GM04504 (cell line): ENCODE measurements at places on chromosomes 12 and 14.

DNA sequence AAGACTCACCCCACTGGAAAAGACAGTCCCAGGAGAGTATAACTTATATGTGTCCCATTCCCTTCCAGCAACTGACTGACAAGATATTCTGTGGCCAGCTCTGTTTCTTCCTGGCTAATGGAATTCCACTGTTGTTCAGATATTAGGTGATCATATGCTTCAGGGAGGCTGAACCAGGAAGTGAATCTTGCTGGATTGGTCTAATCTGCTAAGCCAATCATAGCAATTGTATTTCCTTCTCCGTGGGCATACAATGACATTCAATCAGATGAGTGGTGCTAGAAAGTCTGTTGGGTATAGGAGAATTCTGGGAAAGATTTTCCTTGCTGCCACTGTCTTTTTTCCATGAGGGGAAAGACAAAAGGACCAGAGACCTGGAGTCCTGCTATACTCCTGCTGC lies 12.1 kb downstream of the PYGL start:
- DNase-seq = no peak

DNA sequence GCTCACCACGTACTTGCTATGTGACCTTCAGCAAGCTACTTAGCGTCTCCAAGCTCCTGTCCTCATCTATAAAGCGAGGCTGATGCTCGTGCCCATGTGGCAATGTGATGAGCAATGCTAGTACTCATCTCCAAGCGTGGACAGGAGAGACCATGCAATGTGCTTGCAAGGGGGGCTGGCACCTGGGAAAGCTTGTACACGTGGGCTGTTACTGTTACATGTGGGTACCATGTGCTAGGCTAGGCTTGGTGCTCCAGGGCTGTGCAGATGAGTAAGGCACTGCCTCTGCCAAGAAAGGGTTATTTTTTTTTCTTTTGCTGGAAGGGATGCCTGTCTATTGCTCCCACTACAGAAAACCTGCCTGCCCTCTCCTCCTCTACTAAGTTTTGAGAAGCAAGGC lies 46.6 kb downstream of the TSPAN11 start:
- DNase-seq = no peak

- DNase-seq = no peak
These were observed 21.2 kb downstream of the DEGS2 start for GRCh38 chr14:100138082-100138787.

GRCh38 chr14:84272290-84272721 lies 1257.6 kb upstream of the FLRT2 start:
- no peak for DNase-seq

GRCh38 chr14:103227094-103227768 lies 104.0 kb downstream of the TNFAIP2 start:
- no peak for DNase-seq

- DNase-seq = no peak
These were observed 20.7 kb upstream of the ANAPC7 start for GRCh38 chr12:110424237-110424636.

DNA sequence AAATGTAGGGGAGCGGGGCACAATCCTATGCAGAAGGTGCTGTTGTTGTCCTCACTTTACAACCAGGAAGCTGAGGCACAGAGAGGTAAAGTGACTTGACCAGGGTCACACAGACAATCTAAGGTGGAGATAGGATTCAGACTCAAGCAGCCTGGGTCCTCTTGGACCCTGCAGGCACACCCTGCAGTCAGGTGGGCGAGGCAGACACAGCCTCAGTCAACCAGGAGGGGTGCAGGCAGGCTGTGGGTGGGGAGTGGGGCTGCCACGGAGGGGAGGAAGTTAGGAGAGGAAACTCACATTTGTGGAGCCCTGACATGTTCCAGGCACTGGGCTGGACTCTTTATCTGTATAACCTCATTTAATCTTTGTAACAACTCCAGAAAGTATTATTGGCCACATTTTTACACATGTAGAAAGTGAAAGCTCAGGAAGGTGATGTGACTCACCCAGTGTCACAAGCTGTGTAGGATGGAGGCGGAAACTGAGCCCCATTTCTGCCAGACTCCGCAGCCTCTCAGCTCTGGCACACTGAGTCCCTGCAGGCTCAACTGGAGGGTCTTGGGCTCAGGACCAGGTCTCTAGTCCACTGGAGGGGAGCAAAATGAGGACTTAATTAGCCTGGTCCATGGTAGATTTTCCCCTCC lies 24.9 kb upstream of the CHGA start:
- no peak for DNase-seq

- DNase-seq = no peak
These were observed 224.4 kb upstream of the PDZRN4 start for GRCh38 chr12:40963751-40964150.

GRCh38 chr12:91786499-91787272 lies 359.0 kb downstream of the BTG1 start:
- DNase-seq = no peak

GRCh38 chr12:58026897-58027891 lies 85.8 kb downstream of the ATP23 start:
- DNase-seq = no peak

DNA sequence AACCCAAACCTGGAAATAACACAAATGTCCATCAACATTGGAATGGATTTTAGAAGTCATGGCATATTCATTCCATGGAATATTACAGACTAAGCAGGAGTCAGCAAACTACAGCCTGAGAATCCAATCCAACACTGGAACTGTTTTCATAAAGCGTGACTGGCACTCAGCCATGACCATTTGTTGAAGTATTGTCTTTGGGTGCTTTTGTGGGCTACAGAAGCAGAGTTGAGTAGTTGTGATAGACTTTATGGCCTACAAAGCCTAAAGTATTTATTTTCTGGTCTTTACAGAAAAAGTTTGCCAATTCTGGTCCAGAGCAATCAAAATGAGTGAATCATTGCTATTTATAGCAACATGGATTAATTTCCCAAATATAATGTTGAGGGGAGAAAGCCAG lies 34.5 kb upstream of the FRS2 start:
- peak; percentile 1 for DNase-seq

DNA sequence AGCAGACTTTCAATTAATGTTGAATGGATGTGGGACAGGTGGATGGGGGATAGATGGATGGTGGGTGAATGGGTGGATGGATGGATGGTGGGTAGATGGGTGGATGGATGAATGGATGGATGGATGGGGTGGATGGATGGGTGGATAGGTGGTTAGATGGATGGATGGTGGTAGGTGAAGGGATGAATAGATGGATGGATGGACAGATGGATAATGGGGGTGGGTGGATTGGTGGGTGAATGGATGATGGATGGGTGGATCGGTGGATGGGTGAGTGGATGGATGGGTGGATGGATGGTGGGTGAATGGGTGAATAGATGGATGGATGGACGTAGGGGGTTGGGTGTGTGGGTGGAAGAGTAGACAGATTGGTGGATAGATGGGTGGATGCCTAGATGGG lies 14.0 kb upstream of the INF2 start:
- DNase-seq = no peak

DNA sequence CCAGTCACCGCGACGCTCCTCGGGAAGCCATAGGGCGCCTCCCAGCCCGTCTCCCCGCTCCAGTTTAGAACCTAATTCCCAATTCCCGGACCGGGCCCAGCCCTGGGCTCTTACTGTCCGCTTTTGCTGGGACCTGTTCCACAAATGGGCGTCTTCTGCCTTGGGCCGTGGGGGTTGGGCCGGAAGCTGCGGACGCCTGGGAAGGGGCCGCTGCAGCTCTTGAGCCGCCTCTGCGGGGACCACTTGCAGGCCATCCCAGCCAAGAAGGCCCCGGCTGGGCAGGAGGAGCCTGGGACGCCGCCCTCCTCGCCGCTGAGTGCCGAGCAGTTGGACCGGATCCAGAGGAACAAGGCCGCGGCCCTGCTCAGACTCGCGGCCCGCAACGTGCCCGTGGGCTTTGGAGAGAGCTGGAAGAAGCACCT lies 797 bp downstream of the UNG start:
- DNase-seq = no peak

DNA sequence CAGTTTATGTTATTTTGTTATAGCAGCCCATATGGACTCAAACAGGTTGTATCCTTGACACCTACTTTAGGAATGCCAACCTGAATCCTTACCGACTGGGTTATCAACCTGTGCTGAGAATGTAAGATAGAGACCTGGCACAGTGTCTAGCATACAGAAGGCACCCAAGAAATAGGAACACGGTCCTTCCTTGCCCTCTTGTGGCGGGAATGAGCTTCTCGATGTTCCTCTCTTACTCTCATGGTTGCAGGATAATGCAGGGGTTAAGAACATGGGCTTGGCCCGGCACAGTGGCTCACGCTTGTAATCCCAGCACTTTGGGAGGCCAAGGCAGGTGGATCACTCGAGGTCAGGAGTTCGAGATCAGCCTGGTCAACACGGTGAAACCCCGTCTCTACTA lies 6.5 kb downstream of the C12orf43 start:
- DNase-seq = no peak

GRCh38 chr12:49220972-49221371 lies 32.1 kb upstream of the TUBA1A start:
- DNase-seq = no peak

- no peak for DNase-seq
These were observed 11.8 kb downstream of the TMEM179 start for GRCh38 chr14:104592785-104593184.

DNA sequence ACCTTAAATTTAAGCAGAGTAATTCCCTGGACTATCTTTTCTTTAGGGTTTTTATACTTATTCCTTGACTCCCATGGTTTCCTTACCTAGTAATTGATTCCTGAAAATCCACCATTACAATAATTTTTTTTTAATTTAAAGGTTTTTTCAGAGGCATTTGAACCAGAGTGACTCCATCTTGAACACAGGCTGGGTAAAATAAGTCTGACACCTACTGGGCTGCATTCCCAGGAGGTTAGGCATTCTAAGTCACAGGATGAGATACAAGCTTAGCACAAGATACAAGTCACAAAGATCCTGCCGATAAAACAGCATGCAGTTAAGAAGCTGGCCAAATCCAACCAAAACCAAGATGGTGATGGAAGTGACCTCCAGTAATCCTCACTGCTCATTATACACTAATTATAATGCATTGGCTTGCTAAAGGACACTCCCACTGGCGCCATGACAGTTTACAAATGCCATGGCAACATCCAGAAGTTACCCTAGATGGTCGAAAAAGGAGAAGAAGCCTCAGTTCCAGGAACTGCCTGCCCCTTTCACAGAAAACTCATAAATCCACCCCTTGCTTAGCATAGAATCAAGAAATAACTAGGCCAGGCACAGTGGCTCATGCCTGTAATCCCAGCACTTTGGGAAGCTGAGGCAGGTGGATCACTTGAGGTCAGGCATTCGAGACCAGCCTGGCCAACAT lies 53.6 kb downstream of the SLC25A21 start:
- no peak for DNase-seq

- no peak for DNase-seq
These were observed 37.8 kb upstream of the CRADD start for GRCh38 chr12:93639406-93639805.

DNA sequence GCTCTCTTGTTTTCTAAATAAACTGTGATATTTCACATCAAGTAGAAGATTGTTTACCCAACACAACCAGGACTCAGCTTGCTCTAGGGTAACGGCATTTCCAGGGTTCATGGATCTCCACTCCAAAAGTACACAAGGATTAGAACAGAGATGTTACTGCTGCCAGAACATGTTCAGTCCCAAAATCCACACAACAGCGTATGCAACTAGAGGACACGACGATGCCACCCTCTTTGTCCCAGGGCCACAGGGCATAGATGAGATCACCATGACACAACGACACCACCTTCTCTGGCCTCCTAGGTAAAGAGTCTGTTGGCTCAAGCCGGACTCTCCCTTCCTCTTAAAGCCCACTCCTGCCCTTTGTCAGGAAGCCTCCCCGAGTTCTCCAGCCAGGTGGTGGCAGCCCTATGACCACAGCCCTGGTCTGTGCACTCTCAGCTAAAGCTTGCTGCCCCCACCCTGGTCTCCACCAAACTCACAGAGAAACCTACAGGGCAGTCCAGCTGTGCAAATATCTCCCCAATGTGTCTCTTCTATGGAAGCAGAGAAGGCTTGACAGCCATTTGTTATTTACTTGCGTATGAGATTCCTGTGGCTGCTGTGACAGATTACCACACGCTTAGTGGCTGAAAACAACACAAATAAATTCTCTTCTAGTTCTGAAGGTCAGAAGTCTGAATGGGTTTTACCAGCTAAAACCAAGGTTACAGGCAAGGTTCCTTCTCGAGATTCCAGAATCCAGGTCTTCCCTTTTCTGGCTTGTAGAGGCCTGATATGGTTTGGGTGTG lies 10.3 kb downstream of the CLMN start:
- DNase-seq = no peak

DNA sequence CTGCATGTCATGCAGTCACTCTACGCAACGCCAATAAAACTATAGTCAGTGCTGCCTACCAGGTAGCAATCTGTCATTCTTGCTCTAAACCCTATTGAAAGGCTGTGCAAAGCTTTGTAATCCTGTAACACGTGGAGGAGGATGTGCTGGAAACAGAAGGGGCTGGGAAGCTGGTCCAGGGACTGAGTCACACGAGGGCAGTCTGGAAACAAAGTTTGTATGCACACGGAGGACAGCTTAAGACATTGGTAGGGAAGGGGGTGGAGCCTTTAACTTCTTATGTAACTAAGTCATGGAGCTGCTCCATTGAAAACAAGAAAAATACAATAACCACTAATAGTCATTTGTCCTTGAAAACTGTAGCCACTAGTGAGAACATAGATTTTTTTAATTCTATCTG lies 128.0 kb downstream of the BCAT1 start:
- no peak for DNase-seq

GRCh38 chr12:84397263-84397662 lies 515.3 kb downstream of the SLC6A15 start:
- no peak for DNase-seq

- no peak for DNase-seq
These were observed 57.6 kb downstream of the PEBP1 start for GRCh38 chr12:118193477-118193876.

DNA sequence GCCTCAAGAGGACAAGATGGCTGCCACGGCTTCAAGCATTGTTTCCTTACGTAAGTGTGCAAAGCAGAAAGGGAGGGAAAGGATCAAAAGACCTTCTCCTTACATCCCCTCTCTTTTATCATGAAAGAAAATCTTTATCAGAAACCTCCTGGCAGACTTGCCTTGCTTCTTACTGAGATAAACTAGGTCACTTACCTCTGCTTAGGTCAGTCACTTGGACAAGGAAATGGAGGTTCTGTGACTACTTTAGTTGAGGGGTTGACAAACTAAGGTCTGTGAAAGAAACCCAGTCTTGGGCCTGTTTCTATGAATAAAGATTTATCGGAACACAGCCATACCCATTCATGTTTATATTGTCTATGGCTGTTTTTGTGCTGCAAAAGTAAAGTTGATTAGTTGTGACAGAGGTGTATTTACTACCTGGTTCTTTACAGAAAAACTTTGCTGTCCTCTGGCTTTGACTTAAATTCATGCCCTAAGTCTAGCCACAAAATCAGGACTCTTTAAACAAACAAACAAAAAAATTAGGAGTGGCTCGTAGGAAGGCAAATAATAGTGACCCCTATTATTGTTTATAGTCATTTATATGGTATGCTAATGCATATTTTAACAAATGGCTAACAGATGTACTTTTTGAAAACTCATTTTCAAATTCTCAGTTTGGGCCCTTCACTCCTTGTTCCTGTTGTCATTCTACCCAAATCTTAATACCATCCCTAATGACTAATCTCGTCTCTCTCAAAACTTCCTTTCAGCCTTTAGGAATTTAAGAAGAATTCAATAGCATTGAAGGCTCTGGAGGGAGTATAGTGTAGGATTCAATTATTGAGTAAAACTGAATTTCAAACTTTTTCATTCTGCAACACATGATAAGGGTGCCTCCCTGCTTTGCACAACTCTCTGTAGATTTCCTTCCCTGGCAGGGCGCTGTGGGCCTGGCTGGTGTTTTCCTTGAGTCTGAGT lies 42.0 kb upstream of the ATP2B1 start:
- DNase-seq = no peak
